Stimulated activated naive CD8-positive, alpha-beta T cell treated with anti-CD3 and anti-CD28 coated beads, Interleukin-15, amount 100 ng/mL, for 72 hours (primary cell): ENCODE measurements at places on chromosomes 5 and 9.

- no peak for DNase-seq
Measured at GRCh38 chr5:176652136-176652535, 4.9 kb downstream of the TSPAN17 start.

GRCh38 chr9:1721196-1721595, 294.0 kb upstream of the SMARCA2 start:
- DNase-seq, result no peak

GRCh38 chr5:141374627-141375026, 936 bp downstream of the PCDHGA6 start:
- no peak for DNase-seq

DNA sequence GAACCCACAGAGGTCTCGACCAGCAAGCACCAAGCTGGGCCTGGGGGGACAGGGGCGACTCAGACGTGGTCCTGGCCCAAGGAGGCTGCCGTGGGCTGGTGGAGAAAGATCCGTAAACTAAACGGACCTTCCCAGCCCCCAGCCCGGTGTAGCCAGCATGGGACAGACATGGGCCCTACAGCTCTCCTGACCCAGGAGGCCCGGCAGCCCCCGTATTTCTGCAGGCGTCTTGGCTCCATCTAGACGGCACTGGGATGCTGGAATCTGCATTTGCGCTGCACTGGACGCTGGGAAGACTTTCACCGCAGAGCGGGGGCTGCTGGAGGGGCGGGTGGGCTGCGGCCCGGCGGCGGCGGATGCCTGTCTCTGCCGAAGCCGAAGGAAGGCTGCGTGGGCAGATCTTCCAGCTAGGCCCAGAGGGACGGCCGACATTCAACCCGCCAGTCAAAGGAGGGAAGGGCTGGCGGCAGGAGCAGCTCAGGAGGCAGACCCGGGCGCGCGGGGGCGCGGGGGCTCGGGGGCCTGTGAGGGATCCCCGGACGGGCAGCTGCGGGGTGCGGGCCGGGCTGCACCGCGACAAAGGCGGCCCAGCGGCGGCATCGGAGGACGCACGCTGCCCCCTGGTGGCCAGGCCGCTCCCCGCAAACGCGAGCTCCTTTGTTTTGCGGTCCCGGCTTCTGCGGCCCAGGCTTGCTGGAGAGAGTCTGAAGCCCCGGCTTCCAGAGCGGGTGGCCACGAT, 266.2 kb downstream of the NSG2 start:
- DNase-seq, result peak; percentile 69
